ENCODE measurements at places on chromosomes 4 and X.

DNA sequence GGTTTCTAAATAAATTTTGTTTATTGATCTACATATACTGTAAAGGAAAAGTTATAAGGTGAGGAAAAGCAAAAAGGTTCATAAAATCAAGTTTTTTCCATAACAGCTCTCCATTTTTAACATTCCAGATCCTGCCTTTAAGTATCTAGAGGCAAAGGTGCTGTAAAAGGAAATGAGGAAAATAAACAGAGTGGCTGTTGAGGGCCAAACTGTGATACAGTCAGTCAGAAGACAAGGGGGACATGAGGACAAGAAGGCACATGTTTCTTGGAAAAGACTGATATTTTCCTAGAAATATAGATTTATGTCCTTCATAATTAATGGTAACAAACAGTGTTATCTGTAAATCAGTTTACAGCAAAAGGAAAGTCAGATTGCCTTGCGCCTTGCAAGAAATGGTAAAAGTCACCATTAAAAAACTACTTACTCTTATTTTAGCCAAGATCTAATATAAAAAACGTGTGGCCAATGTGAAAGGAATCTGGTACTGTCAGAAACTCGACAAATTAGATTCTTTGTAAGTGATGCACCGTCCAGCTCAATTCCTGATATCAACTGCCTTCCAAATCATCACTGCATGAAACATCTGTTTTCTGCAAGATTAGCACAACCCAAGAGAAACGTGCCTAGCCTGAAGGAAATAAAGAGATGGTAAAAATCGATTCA lies 34.0 kb upstream of the VEGFD start:
- DNase-seq: no peak

DNA sequence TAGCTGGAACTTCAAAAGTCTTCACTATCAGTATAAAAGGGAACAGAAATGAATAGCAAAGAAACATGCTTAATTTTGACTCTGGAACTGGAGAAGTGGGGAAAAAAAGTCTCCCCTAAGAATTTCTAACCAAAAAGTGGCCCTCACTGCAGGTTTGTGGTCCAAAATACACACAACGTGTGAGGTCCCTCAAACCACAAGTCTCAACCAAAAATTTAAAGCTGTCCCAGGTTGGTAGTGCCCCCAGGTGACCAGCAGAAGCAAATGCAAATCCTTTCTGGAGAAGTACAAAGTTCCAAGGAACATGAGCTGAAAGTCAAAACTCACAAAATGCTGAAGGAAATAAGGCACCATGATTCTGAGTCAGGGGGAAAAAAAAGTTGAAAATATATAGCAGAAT lies 23.6 kb upstream of the VAMP7 start:
- no peak for DNase-seq

- DNase-seq: no peak
These were observed 1067.7 kb upstream of the PABPC4L start for GRCh38 chr4:135269125-135269890.

DNA sequence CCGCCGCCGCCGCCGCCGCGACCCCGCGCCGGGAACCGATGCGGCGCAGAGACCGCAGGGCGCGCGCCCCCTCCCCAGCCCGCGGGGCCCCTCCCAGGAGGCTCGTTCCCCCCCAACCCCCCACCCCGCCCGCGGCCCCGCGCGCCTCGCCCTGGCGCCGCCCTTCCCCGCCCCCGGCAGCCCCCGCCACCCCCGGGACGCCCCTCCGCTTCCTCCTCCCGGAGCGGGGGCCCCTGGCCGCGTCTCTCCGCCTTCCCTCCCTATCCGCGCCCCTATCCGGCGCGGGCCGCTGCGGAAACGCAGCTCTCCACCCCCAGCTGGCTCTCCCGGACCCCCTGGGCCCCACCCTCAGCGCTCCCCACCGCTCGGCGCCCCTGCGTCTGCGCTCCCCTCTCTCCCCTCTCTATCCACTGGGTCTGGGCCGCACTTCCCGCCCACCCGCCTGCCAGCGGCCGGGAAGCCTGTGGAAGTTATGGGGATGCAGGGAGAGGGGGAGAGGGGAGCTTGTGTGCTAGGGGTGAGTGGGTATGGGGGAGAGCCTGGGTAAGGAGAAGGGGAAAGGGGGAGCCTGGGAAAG lies at the start of gene TMEM271:
TSS of gene TMEM271 (minus strand) at position 51 of the 577 bp plus-strand sequence. CDS start 233 bp downstream, outside the sequence.
- no peak for DNase-seq

GRCh38 chr4:52096048-52096447 lies 44.9 kb downstream of the SPATA18 start:
- no peak for DNase-seq

GRCh38 chr4:16066586-16067128 lies 17.2 kb downstream of the PROM1 start:
- DNase-seq: no peak

DNA sequence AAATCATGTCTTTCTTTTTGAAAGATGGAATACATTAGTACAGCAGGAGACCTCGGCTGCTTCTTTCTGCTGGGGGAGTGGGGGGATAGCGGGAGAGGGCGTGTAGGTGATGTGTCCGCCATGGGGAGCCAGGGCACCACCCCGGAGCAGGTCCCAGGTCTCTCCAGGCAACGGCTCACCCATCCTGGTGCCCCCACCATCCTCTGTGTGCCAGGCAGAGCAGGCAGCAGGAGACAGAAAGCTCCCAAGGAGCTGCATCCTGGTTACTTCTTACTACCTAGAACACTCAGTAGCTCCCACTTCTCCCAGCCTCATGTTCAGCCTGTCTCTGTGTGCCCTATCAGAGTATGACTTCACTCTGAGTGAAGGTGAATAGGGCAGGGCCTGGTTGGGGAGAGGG lies 23.6 kb downstream of the TNIP2 start:
- no peak for DNase-seq

- DNase-seq: no peak
These were observed 658 bp downstream of the ATP6AP2 start for GRCh38 chrX:40581336-40581920.

DNA sequence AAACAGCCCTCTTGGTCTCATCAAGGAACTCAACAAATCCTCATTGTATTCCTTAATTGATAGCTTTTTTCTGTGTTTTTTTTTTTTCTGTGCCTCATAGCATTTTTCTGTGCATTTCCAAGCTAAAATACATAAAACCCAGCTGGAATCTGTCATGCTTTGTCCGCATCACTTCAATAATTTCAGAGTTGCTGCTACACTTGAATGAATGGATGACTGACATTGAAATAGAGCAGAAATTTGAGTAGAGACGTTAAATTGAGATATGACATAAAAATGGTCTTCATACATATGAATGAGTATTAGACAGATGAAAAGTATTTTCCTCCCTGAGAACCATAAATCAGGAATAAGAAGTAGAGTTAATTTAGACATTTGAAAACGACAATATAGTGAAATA lies 593.2 kb downstream of the TMA16 start:
- no peak for DNase-seq

DNA sequence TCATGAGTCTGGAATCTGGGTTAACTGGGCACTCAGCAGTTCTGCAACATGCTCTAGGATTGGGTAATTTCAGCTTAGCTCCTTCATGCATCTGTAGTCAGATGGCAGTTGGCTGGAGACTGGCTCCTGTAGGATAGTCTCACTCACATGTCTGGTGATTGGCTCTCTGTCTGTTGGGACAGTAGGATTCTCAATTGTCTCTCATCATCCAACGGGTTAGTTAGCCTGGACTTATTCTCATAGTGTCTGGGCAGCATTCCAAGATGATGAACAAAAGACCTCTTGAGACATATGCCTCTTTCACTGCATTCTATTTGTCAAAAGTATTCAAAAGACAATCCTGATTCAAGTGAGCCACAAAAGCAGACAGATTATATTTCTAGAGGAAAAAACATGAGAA lies 795.6 kb upstream of the GALNTL6 start:
- DNase-seq: no peak

DNA sequence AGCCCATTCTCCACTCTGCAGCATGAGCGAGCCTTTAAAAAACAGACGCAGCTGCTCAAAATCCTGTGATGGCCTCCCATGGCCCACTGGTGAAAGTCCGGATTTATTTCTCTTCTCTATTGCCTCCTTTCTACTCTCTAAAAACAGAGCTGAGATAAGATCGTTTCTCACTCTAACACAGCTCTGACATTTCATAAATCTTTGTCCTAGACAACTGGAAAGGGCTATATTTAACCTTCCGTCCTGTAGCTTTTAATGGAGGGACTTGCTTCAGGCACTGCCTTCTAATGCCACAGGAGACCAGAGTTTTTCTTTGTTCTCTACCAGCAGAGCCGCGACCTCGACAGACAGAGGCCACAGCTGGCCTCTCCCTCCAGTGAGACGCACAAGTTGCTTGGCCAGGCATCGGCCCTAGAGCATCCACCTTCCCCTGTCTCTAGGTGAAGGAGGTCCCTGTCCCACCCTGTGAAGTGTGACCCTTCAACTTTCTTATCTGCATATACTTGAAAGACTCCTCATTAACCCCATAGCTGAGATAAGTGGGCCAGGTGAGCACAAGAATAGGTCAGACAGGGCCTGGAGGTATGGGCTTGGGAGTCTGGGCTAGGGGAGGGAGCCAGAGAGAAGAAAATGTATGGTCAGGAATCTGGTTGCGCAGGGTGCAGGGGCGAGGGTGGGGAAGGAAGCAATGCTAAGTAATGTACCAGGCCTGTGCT lies 50.0 kb downstream of the RTL5 start:
- no peak for DNase-seq

DNA sequence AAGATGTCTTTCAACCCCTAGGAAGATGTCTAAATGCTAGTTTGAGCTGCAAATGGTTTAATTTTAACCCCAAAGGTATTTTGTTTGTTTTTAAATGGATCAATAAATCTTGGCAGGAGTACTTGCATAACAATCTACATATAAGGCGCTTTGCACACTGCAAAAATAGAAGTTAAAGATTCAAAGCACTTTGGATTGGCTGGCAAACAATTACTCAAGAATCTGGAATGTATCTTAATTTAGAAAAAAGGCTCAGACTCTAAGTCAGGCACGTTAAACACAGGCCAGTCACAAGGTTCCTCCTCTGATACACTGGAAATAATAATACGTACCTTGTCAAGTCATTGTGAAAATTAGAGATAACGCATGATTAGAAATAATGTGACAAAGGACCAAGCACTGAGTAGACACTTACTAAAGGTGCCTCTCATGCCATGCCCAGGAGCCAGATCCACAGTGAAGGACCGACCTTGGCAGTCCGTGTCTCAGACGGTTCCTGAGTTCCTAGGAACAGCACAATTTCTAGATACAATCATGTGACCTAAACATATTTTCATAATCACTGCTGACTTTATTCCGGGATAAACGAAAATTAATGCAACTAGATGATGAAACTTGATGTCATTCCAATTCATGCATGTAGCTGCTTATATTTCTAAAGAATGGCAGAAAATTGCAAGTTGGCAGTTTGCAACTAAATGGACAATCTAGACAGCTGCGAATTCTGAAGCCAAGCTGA lies 49.6 kb downstream of the PROM1 start:
- no peak for DNase-seq

DNA sequence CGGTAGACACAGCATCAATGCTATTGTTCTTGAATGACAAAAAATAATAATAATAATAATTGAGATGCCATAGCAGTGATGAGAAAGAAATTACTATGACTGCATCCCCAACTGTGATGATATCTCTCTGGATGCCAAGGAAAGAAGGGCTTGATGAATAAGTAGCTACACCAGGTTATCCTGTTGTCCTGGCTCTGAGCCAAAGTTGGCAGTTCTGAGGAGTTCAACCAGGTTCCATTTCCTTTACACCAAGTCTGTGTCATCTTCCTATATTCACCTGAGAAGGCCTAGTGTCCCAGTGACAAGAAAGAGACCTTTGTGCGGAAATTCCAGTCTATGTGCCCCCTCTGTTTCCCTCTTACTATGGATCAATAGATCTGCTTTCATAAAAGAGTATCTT lies 3.4 kb upstream of the MAML3 start:
- DNase-seq: no peak

GRCh38 chr4:184740980-184741391 lies 7.1 kb upstream of the CENPU start:
- DNase-seq: no peak

GRCh38 chrX:46294234-46294633 lies 251.0 kb downstream of the ZNF674 start:
- DNase-seq: no peak
